Stimulated activated CD8-positive, alpha-beta memory T cell treated with anti-CD3 and anti-CD28 coated beads, Interleukin-4, amount 100 ng/mL, for 24 hours (primary cell): ENCODE measurements at places on chromosomes 6 and 20.

DNA sequence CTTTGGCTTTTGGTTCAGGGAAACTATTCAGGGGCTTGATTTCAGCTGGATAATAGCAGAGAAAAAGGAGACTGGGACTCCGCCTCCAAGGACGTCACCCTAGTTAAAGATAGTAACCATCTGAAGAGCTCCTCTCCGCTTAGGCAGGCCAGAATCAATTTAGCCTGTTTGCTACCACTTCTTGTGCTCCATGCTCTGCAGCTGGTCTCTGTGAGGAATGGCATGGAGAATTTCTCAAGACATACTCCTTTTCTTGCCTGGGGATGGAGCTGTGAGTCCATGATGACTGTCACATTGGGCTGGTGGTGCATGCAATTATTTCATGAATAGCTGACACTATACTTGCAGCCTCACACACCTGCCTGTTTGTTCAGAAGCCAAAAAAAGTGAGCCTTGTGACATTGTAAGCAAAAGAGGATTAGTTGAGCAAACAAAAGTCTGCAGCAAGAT lies 61.4 kb downstream of the TXLNB start:
- DNase-seq, result no peak

GRCh38 chr6:16355699-16356446 lies 117.5 kb downstream of the GMPR start:
- DNase-seq, result no peak

DNA sequence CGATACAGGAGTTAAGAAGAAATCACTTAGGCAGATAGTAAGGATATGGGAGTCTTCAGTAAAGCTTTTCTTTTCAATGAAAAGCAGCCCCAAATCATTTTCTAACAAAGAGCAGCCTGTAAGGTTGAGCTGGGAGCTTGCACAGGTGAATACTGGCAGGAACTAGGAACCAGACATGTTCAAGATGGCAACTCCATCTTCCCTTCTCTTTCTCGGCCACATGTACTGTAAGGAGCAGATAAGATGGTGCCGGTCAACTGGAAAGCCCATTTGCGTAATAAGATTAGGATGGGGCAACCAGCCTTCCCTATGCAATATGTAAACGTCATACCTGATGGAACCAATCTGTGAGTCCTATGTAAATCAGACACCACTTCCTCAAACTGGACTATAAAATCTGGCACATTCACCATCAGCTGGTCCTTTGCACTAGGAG lies 46.2 kb upstream of the RNGTT start:
- DNase-seq, result no peak

GRCh38 chr6:149405823-149406765 lies 6.0 kb downstream of the SUMO4 start:
- DNase-seq, result no peak

- DNase-seq, result no peak
Observed at GRCh38 chr20:38065764-38066375, 32.3 kb downstream of the RPRD1B start.

GRCh38 chr20:60558486-60558885 lies 600.3 kb downstream of the CDH26 start:
- DNase-seq, result no peak

DNA sequence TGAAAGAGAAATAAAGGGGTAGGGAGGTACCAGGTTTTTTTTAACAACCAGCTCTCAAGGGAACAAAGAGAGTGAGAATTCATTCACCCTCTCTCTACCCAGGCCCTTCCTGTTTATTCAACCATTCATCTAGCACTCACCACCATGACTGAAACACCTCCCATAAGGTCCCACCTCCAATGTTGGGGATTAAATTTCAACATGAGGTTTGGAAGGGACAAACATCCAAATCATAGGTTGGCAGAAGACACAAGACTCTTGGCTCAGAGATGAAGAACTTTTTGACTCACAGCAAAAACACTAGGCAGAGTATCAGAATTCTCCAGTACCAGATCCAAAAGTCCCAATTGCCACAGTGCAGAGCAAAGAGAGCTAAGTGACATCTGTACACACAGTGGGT lies 186.3 kb downstream of the EDN1 start:
- DNase-seq, result no peak

DNA sequence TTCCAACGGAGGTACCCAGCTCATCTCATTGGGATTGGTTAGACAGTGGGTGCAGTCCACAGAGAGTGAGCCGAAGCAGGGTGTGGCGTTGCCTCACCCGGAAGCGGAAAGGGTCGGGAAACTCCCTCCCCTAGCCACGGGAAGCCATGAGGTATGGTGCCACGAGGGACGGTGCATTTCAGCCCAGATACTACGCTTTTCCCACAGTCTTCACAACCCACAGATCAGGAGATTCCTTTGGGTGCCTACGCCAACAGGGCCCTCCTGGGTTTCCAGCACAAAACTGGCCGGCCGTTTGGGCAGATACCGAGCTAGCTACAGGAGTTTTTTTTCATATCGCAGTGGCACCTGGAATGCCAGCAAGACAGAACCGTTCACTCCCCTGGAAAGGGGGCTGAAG lies 46.9 kb downstream of the STXBP5 start:
- no peak for DNase-seq

DNA sequence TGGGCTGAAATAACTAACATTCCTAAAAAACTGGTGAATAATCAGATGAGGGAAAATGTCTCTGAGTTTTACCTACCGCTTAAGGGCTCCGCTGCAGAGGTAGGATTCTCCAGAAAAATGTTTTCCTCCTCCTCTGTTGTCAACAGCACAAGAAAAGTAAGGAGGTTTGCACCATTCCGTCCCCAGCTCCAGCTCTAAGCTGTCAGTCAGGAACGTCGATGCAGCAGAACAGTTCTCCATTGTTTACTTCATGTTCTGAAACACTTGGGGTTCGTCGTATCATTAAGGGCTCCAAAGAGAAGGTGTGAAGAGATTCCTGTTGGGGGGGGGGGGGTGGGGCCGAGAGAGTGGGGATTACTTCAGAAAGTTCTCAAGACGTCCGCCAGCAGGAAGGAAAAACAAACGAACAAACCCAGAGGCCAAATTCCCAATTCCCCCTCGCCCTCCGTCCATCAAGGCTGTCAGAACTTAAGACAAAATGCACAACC lies 734 bp downstream of the MMS22L start:
- DNase-seq, result no peak

GRCh38 chr6:25623065-25623464 lies 28.9 kb upstream of the SCGN start:
- no peak for DNase-seq

GRCh38 chr6:121506761-121507754 lies 71.6 kb downstream of the GJA1 start:
- DNase-seq, result no peak

GRCh38 chr20:47421076-47421475 lies 64.6 kb upstream of the ZMYND8 start:
- no peak for DNase-seq

GRCh38 chr6:8180327-8181159 lies 78.2 kb upstream of the EEF1E1 start:
- no peak for DNase-seq

DNA sequence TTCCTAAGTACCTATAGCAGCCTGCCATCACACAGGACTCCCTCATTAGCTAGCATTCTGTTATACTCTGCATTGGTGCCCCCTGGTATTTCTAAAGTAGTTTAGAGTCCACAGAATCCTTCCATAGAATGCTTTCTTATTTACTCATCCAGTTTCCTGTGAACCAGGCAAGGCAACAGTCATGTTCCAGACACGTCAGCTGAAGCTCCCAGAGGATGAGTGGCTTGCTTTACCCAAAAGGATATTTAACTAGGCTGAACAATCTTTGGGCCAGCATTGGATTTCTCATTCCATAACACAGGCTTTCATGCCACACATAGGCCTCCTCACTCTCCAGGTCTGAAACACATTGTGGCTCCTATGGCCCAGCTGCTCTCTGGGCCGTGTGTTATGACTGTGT lies 203.8 kb upstream of the MAP3K7 start:
- DNase-seq, result no peak

- no peak for DNase-seq
Observed at GRCh38 chr6:77034161-77034560, 429.1 kb downstream of the HTR1B start.

DNA sequence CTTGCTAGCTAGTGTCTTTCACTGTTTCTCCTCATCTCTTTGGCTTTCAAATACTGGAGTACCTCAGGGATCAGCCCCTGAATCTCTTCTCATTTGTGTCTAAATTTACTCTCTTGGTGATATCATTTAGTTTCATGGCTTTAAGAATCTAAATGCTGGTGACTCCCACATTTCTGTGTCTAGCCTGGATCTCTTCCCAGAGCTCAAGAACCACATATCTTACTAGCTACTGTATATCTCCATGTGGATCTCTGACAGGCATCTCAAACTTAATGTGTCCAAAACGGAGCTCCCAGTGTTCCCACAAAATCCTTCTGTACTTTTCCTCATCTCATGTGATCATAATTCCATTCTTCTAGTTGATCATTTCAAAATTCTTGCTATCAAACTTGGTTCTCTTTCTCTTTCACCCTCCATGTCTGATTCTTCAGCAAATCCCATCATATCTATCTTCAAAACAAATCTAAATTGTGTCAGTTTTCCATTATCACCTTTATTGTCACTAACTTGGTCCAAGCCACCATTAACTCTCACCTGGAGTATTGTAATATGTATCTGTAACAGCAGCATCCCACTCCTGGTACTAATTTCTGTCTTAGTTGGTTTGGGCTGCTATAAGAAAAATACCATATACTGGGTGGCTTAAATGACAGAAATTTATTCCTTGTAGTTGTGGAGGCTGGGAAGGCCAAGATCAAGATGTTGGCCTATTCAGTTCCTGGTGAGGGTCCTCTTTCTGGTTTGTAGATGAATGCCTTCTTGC lies 45.9 kb downstream of the CCDC170 start:
- DNase-seq, result no peak

- DNase-seq, result no peak
Observed at GRCh38 chr20:36624068-36624943, 18.7 kb downstream of the RAB5IF start.

DNA sequence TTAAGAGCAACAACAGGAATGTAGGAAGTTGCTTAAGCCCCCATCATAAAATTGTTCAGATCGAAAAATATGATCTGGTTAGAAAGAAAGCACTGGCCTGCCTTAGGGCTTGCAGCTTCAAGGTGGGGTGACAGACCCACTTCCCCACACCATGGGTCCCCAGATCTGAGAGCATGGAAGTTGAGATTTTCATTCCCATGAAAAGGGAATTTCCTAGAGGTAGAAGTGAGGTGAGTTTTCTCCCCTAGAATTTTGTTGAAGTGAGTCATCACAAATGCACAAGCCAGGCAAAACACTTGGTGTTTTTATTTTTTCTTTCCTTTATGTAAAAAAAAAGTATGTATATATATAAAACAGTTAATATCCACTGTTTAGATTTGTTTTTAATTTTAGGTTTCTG lies 213.6 kb upstream of the SUPT3H start:
- no peak for DNase-seq

GRCh38 chr6:87220997-87221396 lies 65.6 kb downstream of the ZNF292 start:
- DNase-seq, result no peak

DNA sequence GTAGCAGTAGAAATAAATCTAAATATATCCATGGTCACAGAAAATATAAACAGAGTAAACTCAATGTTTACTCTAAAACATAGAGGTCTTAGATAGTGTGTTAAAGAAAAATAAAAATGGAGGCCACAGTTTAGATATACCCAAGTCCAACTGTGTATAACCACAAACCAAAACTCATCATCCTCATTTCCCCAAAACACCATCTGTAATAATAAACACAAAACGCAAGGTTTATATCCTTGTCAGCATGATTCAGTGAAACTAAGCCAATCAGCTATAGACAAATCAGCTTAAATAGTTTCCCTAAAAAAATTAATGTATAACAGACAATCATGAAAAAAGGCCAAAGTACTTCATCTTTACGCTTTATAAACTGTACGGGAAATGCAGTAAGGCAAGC lies 2.7 kb upstream of the HACE1 start:
- no peak for DNase-seq

DNA sequence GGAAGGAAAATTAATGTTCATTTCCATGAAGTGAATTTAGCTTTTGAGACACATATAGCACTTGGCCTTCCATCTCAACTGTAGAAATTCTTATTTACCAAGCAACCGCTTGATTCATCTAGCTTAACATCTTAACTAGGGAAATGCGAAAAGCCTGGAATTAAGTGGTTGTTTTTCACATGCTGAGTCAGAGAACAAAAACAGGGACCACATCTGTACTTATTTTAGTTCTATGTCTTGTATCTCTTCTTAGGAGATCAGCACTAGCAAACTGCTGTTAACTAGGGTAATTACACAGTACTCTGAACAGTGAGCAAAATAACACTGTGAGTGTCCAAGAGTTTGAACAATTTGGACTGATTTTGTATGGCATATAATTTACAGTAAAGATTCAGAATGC lies 590.9 kb upstream of the NRSN1 start:
- DNase-seq, result no peak

- no peak for DNase-seq
Observed at GRCh38 chr6:18101873-18102272, 20.6 kb downstream of the NHLRC1 start.

DNA sequence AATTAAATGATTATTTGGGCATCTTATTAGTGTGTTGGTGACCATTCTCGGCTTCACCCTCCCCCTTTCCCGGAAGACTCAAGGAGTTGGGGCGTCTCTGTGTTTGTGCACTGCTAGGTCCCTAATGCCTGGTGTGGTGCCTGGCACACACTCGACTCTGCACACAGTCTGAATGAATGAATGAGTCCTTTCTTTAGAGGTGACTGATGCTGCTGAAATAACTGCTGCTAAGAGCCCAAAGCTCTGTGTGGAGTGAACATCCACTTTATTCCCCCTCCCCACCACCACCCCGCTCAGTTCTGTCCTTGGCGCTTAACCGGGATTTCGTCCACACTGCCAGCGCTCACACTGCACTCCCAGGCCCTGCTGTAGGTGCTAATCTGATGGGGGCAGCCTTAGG lies 1.2 kb upstream of the PHACTR3 start:
- no peak for DNase-seq

DNA sequence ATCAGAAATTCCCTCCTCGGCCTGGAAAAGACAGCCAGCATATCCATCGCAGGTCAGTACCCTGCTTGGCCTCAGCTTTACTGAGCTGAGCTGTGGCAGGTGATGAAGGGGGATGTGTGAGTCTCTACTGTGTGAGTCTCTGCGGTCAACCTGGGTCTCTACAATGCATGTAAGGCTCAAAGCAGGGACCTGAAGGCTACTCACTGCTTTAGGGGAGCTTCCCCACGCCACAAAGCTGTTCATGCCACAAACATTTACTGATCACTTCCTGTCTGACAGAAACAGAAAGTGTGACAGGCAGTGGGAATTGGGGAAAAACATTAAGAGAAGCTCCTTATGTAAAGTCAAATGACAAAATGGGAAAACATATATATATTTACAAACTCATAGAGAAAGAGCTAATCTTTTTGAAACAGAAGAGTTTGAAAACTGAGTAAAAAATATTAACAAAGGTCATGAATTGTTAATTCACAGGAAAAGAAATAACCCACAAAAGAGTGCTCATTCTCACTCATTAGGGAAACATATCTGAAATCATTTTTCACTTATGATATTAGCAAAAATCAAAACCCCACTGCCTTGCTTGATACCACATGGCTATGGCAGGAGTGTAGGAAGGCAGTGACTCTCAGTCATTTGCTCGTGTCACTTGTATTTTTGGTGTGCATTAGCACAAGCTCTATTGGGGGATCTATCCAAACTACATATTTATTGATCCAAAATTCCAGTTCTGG lies 5.8 kb downstream of the BTN3A3 start:
- DNase-seq, result no peak
